Memory B cell (primary cell): ENCODE measurements at places on chromosomes 6 and 20.
A peak's percentile ranks its signal among the peaks of the same experiment; 100 is the strongest.

DNA sequence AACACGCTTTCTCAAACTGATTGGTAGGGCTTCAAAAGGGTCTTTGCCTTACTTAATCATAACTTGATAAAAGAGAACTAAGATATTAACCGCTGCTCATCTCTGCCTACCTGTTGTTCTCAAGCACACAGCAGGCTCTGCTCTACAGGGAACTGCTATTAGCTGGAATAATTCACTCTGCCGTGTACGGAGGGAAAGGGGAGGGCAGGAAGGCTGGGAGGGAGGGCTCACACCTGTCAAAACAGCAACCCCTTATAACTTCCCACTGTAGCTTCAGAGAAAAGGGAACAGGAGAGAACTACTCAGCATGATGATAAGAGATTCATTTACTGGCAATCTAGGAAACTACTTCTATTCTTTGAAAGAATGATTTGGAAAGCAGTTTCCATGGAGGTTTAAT lies 75.1 kb downstream of the ZMYND8 start:
- DNase-seq = no peak

GRCh38 chr6:150891888-150892485 lies 26.5 kb downstream of the MTHFD1L start:
- DNase-seq = peak; percentile 50

DNA sequence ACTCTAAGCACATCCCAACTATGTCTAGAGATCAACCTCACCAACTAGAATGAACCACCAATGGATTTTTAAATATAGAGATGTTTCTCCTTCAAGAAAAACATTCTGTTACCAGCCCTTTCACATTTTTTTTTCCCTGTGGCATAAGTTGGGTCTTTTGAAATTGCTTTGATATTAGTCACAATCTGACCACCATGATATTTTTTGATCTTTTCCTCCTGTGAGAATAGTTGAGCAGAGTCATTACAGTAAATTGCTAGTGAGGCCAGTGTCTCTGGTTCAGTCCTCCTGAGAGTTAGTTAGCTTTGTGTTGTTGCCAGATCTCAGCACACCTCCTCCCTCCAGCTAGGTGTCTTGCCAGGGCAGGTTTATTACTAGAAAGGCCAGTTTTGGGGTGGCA lies 79.7 kb upstream of the MYLIP start:
- no peak for DNase-seq

DNA sequence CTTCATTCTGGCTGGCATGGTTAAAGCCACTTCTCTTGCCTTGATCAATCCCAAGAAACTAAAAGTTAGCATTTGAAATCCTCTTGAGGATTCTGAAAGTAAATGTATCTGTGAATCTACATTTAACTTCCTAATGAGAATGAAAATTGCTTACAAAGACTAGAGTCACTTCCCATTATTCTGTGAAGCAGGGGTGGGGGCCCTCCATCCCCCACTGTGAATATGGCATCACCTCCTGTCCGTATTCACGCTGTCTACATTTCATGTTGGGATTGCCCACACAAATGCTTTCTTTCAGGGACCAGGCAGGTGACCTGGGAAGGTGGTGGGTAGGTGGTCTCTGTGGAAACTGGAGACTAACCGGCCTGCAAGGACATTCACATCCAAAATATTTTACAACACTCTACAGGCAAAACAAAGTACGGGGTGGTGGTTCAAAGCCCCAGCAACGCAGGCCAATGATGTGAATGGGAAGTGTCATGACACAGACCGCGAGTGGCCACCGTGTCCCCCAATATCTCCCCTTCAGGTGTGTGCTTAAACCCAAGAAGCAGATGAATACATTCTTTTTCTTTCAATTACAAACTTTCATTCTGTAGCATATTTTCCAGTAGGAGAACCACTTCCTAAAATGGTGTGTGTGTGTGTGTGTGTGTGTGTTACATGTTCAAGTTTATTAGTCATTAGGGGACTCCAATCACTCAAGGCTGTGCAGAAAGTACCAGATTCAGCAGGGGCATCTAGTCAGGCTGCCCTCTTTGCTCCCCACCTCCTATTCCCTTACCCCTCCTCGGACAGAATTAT lies 132.2 kb downstream of the PRND start:
- DNase-seq = no peak

- no peak for DNase-seq
These were observed 58.6 kb downstream of the SYNJ2 start for GRCh38 chr6:158040051-158040803.

DNA sequence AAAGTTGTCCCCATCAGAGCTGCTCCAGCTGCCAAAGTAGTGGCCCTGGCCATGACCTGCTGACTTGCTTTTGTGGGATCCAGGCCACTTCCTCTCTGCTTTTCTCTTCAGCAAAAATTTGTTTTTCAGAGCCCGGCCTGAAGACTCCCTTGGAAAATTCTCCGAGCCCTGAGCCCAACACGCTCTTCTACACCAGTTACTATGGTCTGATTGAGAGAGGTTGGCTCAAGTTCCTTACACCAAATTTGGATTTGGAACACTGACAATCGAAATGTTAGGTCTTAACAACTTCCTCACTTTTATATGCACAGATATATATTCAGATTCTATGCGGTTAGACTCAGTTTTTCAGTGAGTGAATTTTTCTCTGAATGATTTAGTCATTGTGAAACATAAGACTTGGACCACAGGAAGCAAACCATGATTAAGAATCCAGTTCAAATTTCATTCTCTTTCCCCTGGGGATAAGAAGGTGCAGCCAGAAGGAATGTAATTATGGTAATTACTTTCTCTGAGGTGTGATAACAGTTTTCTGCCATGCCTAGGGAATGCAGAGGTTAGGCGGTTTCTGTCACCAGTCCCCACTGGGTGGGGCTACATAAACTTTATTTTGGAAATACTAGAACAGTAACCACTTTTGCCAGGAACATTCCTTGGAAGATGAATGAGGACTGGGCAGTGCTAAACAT lies 365.2 kb downstream of the SYNE1 start:
- DNase-seq = no peak

GRCh38 chr6:139378882-139379341 lies 4.5 kb upstream of the CITED2 start:
- DNase-seq = no peak

GRCh38 chr6:3090013-3090412 lies 21.7 kb downstream of the RIPK1 start:
- no peak for DNase-seq

DNA sequence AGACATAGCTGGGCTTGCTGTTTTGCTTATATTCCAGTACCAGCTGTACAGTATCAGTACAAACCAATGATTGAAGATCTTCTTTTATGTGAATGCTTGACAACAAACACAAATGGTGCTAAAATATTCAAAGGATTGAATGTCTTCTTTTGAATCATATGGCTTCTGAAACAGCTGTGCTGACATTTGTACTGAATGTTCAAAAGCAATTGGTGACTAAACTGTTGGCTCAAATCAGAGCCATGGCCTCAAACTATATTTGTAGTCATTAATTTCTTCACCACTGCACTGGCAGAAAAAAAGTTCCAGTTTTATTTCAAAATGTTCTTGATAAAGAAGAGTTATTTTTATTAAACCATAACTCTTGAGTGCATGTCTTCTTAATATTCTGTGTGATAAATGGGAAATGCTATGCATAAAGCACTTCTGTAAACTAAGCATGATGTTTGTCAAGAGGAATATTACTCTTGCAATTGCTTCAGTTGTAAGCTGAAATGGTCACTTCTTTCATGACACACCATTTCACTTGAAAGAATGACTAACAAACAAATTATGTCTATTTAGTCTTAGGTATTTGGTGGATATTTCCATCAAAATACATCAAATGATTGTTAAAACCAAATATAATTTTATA lies 45.9 kb upstream of the CENPW start:
- DNase-seq = no peak

GRCh38 chr6:139475241-139475640 lies 100.8 kb upstream of the CITED2 start:
- DNase-seq = no peak

DNA sequence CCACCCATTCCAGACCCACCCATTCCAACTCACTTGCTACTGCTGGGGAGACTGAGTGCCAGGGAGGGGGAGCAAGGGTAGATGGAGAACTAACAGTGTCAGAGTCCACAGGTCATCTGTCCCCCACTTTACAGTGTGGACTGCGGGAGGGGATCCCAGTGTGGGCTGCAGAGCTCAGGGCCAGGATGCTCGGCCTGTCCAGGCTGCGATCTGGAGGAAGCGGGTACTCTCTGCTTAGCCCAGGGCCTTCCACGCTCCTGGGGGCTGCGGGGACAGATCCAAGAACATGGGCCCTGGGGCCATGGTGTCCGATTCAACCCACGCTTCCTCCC lies 14.1 kb upstream of the GATA5 start:
- no peak for DNase-seq

DNA sequence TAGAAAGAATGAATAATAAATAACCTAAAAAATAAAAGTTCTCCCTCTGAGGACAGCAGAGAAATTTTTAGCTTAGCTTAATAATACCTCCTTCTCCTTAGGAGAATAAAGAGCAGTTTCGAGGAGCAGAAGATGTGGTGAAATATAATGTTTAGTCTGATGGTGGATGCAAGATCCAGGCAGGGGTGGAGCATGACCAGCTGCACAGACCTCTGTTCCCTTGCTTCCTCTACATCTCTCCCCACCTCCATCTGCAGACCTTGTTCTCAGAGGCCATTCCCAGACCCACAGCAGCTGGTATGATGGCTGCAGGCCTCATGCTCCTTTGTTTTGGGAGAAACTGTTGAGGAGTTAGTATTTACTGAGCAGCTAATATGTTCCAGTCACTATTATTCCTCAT lies 1.5 kb downstream of the BTN3A2 start:
- DNase-seq = no peak

DNA sequence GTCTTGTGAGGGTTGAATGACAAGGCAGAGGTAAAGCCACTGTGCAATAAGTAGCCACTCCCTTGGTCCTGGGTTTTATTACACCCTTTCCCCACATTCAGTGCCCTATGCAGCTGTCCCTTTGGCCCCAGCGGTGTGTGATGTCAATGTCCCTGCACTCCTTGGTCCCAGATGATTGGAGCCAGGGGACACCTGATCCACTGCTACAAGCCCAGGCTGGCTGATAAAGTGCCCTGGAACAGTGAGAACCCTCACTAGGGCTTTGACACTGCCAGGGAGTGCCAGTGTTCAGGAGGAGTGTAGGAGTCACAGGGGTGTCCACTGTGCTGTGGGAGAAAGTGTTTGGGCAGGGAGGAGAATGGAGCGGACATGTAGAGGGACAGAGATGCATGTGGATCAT lies 30.4 kb downstream of the GABRR1 start:
- no peak for DNase-seq

DNA sequence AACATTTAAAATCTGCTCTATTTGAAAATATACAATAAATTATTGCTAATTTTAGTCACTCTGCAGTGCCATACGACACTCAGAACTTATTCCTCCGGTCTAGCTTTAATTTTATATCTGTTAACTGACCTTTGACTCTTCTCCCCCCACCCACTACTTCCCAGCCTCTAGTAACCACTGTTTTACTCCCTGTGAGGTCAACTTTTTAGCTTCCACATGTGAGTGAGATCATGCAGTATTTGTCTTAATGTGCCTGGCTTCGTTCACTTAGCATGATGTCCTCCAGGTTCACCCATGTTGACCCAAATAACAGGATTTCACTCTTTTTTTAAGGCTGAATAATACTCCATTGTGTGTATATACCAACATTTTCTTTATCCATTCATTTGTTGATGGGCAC lies 80.8 kb downstream of the RPP40 start:
- no peak for DNase-seq

- DNase-seq = no peak
These were observed 12.9 kb upstream of the WTAP start for GRCh38 chr6:159714404-159714803.

GRCh38 chr6:60991427-60992028 lies 1294.5 kb downstream of the KHDRBS2 start:
- no peak for DNase-seq

DNA sequence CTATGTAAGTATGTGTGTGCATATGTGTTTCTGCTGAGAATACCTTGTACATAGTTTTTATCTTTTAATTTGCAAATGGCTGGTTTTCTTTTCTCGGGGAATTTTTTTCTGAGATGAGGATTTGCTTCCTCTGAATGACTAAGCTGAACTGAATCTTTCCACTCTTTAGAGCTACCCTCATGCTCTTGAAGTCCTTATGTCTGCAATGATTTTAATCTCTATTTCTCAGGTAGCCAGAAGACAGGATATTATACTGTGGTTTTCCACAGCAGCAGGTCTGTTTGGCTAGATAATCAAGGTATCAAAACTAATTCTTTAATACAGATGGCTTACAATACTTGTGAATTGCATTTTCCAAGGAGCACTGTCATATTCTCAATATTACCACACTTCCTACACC lies 114.7 kb downstream of the PLCB1 start:
- no peak for DNase-seq

GRCh38 chr6:113416170-113416569 lies 441.0 kb upstream of the MARCKS start:
- no peak for DNase-seq

GRCh38 chr6:93927731-93928130 lies 508.4 kb upstream of the EPHA7 start:
- no peak for DNase-seq

GRCh38 chr6:132490478-132491204 lies 22.3 kb downstream of the STX7 start:
- no peak for DNase-seq

DNA sequence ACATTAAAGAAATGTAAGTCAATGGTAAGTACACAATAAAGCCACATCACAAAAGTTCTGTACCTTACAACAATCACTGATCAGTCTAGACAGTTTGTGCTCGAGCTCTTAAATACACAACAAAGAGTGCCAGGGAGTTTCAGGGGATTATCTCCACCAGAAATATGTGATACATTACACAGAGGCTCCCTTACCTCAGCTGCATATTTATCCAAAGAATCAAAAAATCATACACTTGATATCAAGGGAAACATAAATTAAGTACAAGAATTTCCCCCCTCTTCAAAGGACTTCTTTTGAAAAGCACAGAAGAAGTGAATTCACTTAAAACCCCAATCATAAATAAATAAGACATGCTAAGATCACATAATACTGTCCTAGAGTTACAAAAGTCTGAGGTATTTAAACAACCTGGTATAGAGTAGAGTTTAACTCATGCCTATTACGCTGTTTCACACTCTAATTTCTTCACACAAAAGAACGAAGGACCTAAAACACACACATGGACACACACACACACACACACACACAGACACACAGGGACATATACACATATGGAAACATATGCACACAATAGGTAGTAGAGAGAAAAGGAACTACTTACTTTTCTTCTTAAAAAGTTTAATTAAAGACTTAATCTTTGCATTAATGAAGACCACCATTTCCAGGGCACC lies 528 bp downstream of the NHSL1 start:
- DNase-seq = no peak

DNA sequence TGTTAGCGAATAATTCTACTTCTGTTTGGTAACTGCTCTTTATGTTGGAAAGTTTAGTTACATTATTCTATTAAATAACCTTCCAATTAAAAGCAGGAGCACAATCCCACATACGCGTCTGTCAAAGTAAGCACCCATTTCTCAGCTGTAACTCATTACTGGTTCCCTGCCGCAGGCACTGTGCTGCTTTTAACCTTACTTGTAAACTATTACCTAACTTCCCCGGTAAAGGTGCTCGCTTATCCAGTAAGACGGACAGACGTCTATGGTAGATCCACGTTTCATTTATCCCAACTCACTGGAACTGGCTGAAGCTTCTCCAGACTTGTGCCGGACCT lies 529 bp upstream of the ENPP4 start:
- no peak for DNase-seq

- DNase-seq = no peak
These were observed 1.6 kb downstream of the RING1 start for GRCh38 chr6:33209856-33210255.
